Small intestine (tissue), 16 donors: ENCODE measurements at places on chromosomes 16 and 17.
A peak's percentile ranks its signal among the peaks of the same experiment; 100 is the strongest.

- no peaks in the 10 kb centered on the region for H3K27me3 ChIP-seq
- DNase-seq, result no peak
- H3K4me3 ChIP-seq, result no peak overlapping the region
- H3K27ac ChIP-seq, result peak overlapping the region; percentile 77
- H3K36me3 ChIP-seq, result no peaks in the 10 kb centered on the region
- H3K4me1 ChIP-seq, result peaks cover 4% of the 10 kb centered on the region
These were observed 5.0 kb upstream of the CCDC57 start for GRCh38 chr17:82217530-82218204.

- no peaks in the 10 kb centered on the region for H3K4me1 ChIP-seq
- no peak overlapping the region for H3K27ac ChIP-seq
- peak; percentile 28 for DNase-seq
- H3K36me3 ChIP-seq, result no peaks in the 10 kb centered on the region
- H3K4me3 ChIP-seq, result no peak overlapping the region
These were observed 56.3 kb downstream of the SLFN5 start for GRCh38 chr17:35299135-35299534.

DNA sequence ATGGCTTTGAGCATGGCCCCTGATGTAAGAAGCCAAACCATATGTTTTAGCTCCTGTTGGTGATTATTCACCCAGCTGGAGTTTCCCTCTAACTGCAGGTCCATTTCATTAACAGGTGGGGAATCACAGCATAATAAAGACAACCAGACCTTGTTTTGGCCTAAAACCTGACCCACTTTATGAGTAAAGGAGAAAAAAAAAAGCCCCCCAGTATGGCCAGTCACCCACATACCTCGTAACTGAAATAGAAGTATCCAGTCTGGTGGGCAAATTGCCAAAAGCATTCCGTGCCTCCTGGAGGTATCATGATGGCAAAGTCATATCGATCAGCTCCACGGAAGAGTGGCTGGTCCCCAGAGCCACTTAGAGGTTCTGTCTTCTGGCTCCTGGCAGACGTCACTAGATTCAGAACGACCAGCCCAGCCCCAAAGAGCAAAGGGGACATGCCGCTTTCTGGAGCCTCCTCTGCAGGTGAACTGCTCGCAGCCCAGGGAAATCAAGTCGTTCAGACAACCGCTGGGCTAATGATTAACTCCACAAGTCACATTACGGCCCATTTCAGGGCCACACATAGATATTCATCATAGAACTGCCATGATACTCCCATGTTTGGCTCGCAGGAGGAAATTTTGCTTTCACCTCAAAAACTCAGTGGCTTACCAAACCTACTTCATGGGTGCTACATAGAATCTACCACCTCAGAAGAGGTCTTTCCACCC is at the start of gene TMED6:
Gene TMED6, minus strand, starts transcription at position 478 of the 719 bp plus-strand sequence. Its CDS starts 33 bp downstream, at position 445.
- DNase-seq, result peak; percentile 93
- H3K4me3 ChIP-seq, result peak within 1 kb of the TSS; percentile 46
- H3K27ac ChIP-seq, result peak within 1 kb of the TSS; percentile 72

GRCh38 chr17:63474174-63474573 is 2.7 kb upstream of the ACE start:
- no peaks in the 10 kb centered on the region for H3K27me3 ChIP-seq
- no peak overlapping the region for H3K27ac ChIP-seq
- no peaks in the 10 kb centered on the region for H3K36me3 ChIP-seq
- H3K4me1 ChIP-seq, result no peaks in the 10 kb centered on the region

GRCh38 chr17:40290629-40291280 is 3.1 kb downstream of the CDC6 start:
- H3K27me3 ChIP-seq, result no peaks in the 10 kb centered on the region
- H3K27ac ChIP-seq, result no peak overlapping the region
- no peaks in the 10 kb centered on the region for H3K36me3 ChIP-seq
- no peak overlapping the region for H3K4me3 ChIP-seq

DNA sequence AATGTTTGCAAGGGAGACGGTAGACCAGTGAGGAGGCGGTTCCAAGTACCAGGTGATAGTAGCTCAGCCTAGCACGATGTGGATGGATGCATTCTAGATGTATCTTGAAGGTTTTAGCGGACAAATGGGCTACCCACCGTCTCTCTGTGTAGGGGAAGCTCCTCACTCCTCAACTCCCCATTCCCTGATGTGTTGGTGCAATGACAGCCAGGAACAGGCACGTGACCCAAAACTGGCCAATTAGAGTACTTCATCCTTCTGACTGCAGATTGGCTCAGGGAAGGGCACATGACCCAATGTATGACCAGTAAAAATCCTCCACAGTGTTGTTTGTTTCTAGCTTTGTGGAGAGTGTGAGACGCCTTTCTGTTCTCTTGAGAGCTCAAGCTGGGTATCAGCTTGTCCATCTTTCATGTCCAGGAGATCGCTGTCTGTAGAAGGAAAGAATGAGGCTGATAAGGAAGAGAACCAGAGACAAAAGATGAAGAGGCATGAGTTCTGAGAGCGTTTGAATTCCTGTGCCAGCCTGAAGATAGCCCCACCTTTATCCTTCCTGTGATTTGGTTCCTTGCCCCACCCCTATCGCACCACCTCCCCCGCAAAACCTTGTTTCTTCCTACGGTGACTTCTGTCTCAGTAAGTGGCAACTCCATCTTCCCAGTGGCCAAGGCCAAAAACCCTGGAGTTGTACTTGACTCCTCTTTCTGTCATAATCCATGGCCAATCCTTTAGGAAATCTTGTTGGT is 2.3 kb upstream of the BORCS6 start:
- DNase-seq, result peak; percentile 92
- H3K27ac ChIP-seq, result peak overlapping the region; percentile 48
- H3K4me1 ChIP-seq, result peaks cover 6% of the 10 kb centered on the region
- H3K27me3 ChIP-seq, result no peaks in the 10 kb centered on the region
- H3K36me3 ChIP-seq, result no peaks in the 10 kb centered on the region

DNA sequence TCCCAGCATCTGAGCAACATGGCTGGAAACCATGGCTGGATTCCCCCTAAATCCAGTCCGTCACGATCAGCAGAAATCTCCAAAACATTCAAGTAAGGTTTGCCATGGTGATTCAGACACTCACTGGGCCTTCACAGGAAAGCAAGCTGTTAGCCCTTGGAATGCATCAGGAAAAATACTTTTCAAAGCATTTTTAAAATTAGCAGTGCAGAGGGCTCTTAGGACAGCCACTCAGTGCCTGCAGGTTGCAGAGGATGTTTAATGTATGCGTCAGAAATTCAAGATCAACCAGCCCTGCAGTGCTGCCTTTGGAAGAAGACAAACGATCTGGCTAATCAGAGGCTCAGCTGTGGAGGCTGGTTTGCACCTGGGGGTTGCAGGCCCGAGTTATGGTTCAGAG is 50.3 kb downstream of the FOXL1 start:
- H3K27me3 ChIP-seq, result no peaks in the 10 kb centered on the region
- no peaks in the 10 kb centered on the region for H3K36me3 ChIP-seq
- no peak overlapping the region for H3K27ac ChIP-seq
- H3K4me1 ChIP-seq, result peaks cover 6% of the 10 kb centered on the region
- no peak overlapping the region for H3K4me3 ChIP-seq

DNA sequence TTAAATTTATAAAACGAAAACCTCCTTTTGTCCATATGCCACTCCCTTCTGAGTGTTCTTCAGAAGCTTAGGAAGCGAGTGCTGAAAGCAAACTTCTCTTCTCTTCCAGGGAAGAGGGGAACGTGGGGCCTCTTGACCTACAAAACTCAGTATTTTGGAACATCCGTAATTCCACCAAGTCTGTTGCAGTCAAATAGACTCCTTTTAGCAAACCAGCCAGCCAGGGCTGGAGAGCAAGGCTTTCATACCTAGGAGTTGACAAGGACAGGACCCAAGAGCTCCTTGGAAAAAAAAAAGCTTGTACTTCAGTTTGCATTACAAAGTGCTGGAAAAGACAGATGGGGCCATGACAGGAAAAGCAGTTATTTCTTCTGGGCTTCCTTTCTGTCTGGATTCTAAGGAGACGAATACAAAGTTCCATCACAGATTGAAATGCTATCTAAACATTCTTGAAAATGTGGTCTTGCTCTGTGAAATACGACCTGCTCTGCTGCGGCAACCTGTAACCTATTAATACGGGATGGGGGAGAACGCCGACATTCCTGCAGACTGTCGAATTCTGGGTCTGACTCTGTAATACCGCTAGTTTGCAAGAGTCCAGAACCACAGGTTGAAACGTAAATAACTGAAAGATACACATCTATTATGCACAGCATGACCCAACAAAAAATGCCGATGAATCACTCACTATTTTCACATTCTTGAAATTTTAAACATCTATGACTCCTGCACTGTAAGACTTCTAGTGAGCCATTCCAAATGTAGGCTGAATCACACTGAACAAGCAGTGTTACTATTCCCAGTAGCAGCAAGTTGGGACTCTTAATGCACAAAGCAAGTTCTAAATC is 20.6 kb downstream of the VPS53 start:
- no peak for DNase-seq
- peaks cover 51% of the 10 kb centered on the region for H3K36me3 ChIP-seq
- H3K27ac ChIP-seq, result no peak overlapping the region
- H3K4me1 ChIP-seq, result no peaks in the 10 kb centered on the region
- H3K4me3 ChIP-seq, result no peak overlapping the region

- H3K4me3 ChIP-seq, result no peak overlapping the region
- H3K27me3 ChIP-seq, result peaks cover 4% of the 10 kb centered on the region
- H3K36me3 ChIP-seq, result no peaks in the 10 kb centered on the region
These were observed 20.0 kb upstream of the KIF19 start for GRCh38 chr17:74305865-74306654.

- H3K27ac ChIP-seq, result no peak overlapping the region
- no peak overlapping the region for H3K4me3 ChIP-seq
These were observed 4.0 kb downstream of the IRX5 start for GRCh38 chr16:54934481-54935265.

DNA sequence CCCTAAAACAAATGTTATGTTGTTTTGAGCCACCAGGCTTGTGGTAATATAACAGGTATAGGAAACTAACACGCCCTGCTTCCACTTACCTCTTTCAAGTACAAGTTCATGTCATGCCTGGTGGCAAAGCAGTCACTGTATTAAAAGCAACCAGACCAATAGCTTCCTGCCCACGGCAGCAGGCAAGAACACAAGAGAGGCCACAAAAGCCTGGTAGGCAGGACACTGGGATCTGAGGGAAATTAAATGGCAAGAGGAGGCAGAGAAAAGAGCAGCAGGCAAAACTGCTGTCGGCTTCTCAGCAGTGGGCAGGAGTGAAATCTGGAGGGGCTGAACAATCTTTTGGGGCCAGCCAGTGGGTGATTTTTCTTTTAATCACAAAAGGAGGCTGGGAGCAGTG is 2.2 kb downstream of the CYTH1 start:
- no peaks in the 10 kb centered on the region for H3K27me3 ChIP-seq
- peak; percentile 63 for DNase-seq
- H3K36me3 ChIP-seq, result no peaks in the 10 kb centered on the region
- H3K4me3 ChIP-seq, result peak overlapping the region; percentile 12
- H3K27ac ChIP-seq, result peak overlapping the region; percentile 97

- no peaks in the 10 kb centered on the region for H3K27me3 ChIP-seq
- H3K4me1 ChIP-seq, result no peaks in the 10 kb centered on the region
- H3K36me3 ChIP-seq, result peaks cover 18% of the 10 kb centered on the region
These were observed 16.4 kb downstream of the NF1 start for GRCh38 chr17:31111183-31111582.

- no peaks in the 10 kb centered on the region for H3K27me3 ChIP-seq
- H3K4me1 ChIP-seq, result no peaks in the 10 kb centered on the region
- H3K27ac ChIP-seq, result no peak overlapping the region
- DNase-seq, result no peak
- H3K36me3 ChIP-seq, result no peaks in the 10 kb centered on the region
These were observed 1384.9 kb downstream of the CDH8 start for GRCh38 chr16:60651346-60651745.

GRCh38 chr16:4517812-4518680 is 20.5 kb downstream of the CDIP1 start:
- peaks cover 48% of the 10 kb centered on the region for H3K36me3 ChIP-seq
- H3K27ac ChIP-seq, result no peak overlapping the region
- DNase-seq, result no peak
- H3K27me3 ChIP-seq, result no peaks in the 10 kb centered on the region

DNA sequence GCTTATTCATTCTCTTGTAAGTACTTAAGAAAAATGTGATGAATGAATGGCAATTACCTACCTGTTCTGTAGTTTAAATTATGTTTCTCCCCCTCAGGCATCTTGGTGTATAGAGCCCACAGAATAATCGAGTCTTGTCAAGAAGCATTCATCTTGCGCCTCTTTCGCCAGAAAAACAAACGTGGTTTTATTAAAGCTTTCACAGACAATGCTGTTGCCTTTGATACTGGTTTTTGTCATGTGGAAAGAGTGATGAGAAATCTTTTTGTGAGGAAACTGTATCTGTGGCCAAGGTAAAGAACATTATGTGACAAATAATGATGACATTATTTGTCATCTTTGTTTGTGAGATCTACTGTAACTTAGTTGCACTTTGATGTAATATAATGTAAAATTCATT is 6.5 kb downstream of the ERCC4 start:
- no peak overlapping the region for H3K4me3 ChIP-seq
- no peaks in the 10 kb centered on the region for H3K4me1 ChIP-seq
- no peak overlapping the region for H3K27ac ChIP-seq
- no peak for DNase-seq

- H3K4me3 ChIP-seq, result no peak overlapping the region
- no peaks in the 10 kb centered on the region for H3K36me3 ChIP-seq
- H3K4me1 ChIP-seq, result no peaks in the 10 kb centered on the region
- H3K27ac ChIP-seq, result no peak overlapping the region
- no peak for DNase-seq
These were observed 142.3 kb downstream of the ABCC12 start for GRCh38 chr16:48013491-48013901.

- peaks cover 2% of the 10 kb centered on the region for H3K27me3 ChIP-seq
- H3K36me3 ChIP-seq, result no peaks in the 10 kb centered on the region
- DNase-seq, result no peak
- no peak overlapping the region for H3K4me3 ChIP-seq
These were observed 769.7 kb upstream of the EEF2KMT start for GRCh38 chr16:5867250-5867649.
